ENCODE measurements at places on chromosomes 2 and 18.
A peak's percentile ranks its signal among the peaks of the same experiment; 100 is the strongest.

- DNase-seq = no peak
Observed at GRCh38 chr18:2070631-2071030, 500.7 kb downstream of the METTL4 start.

DNA sequence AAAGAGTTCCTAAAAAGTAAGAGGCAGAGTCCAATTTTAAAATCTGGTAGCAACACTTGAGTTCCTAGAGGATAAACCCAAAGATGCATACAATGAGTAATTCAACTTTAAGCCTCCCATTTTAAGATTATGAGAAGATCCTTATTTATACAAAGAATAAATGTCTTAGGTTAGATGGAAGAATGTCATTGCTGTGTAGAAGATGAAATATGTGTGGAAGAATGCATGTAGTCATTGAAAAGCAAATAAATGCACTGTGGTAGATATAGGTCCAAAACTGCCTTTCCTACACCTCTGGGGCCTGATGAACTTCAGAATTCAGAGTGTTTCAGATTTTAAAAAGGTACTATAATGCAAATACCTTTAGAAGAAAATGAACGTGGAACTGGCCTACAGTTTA is 58.7 kb upstream of the LRP1B start:
- DNase-seq = no peak

DNA sequence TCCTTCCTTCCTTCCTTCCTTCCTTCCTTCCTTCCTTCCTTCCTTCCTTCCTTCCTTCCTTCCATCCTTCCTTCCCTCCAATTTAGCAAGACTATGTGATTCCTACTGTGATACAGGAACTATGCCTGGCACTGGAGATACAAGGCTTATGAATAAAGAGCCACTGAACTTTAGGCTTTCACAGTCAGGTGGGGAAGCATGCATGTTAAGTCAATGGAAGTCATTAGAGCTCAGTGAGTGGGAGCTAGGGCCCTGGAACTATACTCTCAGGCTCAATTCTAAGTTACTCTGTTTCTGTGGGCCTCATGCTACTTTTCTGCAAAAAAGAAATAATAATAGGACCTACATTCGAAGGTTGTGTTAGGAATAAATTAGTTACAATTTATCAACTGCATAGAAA is 527.6 kb upstream of the ZEB2 start:
- no peak for DNase-seq

- no peak for DNase-seq
Observed at GRCh38 chr2:108145557-108146326, 94.0 kb upstream of the SULT1C3 start.

- no peak for DNase-seq
Observed at GRCh38 chr2:19683556-19683955, 218.2 kb downstream of the TTC32 start.

- no peak for DNase-seq
Observed at GRCh38 chr18:60372596-60372995, at the start of gene MC4R. Gene MC4R (minus strand): TSS chr18:60372775. CDS start chr18:60372349, 426 bp downstream.

DNA sequence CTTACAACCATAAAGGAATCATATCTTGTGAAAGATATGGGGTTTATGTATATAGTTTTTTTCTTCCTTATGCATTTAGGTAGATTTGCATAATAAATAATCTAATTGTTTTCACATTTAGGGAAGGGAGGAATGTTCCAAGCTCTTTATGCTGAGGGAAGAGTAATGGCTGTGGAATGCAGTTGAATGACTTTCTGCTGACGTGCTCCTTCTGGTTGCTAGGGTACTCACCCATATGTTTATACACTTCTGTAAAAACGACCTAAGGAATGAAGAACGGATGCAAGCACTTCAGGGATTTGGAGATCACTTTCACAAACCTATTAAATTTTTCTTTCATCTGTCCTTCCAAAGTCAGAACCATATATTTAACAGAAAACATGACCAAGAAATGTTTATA is 29.2 kb upstream of the PPP4R1 start:
- DNase-seq = no peak

DNA sequence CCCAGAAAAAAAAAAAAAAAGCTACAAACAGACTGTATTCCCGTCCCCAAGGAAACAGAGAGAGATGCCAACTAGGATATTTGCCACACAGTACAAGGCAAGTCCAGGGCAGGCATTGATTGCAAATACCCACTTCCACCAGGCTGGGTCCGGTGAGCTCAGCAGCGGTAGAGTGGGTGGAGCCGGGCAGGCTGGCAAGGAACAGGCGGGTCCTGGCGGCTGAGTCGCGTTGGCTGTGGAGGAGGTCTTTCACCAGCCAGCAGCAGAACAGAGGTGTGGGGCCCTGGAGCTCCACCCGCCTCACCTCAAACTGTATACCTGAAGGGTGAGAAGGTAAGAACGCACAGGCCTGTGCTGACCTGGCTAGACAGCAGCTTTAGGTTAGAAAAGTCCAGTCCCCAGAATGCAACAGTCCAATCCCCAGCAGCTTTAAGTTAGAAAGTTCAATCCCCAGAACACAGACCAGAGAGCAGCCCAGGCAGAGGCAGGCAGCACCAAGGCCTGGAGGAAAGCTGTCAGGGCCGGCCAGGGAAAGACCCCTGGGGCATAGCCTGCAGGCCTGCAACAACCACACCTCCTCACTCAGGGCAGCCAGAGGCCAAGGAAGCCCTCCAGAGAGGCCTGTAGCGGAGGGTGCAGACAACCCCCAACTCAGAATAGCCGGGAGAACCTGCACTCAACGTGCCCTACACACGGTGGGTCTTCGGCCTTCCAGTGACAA is 21.9 kb upstream of the MTERF4 start:
- DNase-seq = no peak

- DNase-seq = no peak
Observed at GRCh38 chr2:227366769-227367426, 12.2 kb downstream of the TM4SF20 start.

GRCh38 chr2:218471982-218472381 is 53.1 kb downstream of the VIL1 start:
- peak; percentile 60 for DNase-seq

GRCh38 chr2:241490825-241491506 is 17.4 kb downstream of the STK25 start:
- DNase-seq = no peak

- no peak for DNase-seq
Observed at GRCh38 chr2:53460347-53460746, 307.3 kb upstream of the CHAC2 start.
